ENCODE measurements at places on chromosomes 5 and 9.

DNA sequence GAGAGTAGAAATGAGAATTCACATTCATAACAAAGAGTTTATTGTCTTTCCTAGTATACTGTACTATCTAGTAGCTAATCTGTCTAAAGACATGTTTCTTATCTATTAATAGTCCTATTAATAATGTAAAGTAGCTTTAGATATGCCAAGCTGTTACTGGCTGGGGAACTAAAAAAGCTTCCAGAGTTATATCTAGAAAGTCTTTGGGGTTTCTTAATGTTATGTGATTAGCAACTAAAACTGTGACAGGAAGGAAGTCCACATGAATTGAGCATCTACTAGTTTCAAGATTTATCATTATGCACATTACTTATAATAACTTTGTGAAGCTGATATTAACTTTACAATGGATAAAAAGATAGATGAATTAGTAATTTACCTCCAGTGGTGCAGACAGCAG lies 122.7 kb upstream of the CDKN2B start:
- DNase-seq: no peak

DNA sequence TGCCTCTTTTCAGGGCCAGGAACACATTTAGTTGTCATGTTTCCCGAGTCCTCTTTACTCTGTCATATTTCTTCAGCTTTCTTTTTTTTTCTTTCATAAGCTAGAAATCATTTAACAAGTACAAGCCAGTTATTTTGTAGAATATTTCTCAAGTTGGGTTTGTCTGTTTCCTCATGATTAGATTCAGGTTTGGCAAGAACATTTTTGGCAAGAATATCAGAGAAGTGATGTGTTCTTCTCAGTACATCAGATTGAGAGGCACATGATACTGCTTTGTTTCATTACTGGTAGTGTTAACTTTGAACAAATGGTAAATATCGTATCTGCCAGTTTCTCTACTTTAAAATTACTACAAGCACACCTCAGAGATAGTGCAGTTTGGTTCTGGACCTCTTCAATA lies 45.1 kb downstream of the PCSK5 start:
- DNase-seq: no peak

DNA sequence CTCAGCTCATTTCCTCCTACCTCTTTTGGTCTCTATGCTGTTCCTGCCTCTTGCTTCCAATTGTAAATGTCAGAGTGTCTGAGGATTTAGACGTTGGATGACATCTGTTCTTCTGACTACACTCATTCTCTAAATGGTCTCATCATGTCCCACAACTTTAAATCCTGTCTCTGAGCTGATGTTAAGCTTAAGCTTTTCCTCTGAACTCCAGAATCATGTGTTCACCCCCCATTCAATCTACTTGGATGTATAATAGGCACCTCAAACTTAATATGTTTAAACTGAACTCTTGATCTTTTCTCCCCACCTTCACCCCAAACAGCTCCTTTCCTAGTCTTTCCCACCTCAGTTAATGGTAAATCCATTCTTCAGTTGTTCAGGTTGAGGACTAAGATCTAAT lies 433.6 kb downstream of the CSNK1G3 start:
- no peak for DNase-seq

DNA sequence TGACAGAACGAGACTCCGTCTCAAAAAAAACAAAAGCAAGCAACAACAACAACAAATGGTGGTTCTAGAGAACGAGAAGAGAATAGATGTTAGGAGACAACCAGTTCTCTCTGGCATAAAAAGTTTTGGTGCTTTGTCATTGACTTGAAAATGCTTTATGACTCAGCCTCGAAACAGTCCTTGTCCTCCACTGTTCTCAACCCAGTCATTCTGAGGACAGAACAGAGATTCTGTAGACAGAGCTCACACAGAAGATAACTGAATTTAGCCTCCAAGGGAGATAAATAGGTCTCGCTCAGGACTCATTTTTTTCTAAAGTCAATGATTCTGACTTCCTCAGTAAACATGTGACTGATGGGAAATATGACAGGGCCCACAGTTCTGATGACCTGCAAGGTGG lies 76.0 kb upstream of the FSTL4 start:
- no peak for DNase-seq

- DNase-seq: no peak
Observed at GRCh38 chr9:70883963-70884793, 237.2 kb downstream of the TRPM3 start.

DNA sequence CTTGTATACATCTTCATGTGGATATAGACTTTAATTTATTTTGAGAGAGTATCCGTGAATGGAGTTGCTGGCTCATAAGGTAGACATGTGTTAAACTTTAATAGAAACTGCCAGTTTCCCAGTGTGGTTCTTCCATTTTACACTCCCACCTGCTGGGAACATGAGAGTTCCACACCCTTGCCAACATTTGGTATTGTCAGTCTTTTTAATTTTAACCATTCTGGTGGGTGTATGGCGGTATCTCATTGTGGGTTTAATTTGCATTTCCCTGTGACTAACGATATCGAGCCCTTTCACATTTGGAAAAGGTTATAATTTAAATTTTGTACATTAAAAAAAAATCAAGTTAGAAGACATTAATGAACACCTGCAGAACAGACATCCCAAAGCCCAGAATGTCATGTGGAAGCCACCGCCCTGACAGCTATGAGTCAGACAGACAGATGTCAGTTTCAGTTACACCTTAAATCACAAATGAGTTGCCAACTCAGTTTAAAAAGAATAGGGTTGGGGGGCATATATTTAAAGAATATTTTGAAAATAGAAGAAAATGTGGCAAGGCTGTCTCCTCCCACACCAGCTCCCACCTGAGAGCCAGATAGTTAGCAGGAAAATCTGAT lies 36.9 kb downstream of the ANKRD33B start:
- no peak for DNase-seq

DNA sequence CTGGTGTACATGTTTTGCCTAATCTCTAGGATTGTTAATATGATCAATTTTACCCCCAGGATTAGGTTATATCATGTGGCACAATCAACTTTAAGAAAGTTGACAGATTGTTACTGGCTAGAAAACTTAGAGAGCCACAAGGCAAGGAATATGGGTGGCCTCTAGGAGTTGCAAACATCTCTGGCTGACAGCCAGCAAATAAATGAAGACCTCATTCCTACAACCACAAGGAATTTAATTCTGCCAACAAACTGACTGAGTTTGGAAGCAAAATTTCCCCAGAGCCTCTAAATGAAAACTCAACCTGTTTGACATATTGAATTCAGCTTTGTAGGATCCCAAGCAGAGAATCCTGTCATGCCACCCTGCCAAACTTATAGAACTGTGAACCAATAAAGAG lies 196.4 kb upstream of the PTGER4 start:
- no peak for DNase-seq

DNA sequence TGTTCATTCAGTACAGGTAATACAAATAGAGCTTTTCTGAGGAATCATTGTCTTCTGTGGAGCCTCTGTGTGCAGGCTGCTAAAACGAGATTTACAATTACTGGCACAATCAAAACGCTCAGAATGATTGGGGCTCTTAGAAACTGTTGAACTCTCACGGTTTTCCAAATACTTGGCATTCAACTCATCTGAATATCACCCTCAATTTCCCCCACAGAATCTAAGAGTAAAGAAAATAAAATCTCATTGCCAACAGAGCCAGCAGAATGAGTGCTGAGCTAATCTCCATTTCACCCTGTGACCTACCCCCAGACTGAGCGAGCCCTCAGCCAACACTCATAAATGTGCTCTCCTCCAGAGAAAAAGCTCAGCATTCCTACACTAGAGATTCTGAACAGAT lies 35.3 kb upstream of the TMED7 start:
- peak; percentile 57 for DNase-seq

GRCh38 chr5:154278186-154278585 lies 87.7 kb downstream of the GALNT10 start:
- no peak for DNase-seq

GRCh38 chr9:74147906-74148305 lies 349.2 kb upstream of the RORB start:
- DNase-seq: no peak

- no peak for DNase-seq
Observed at GRCh38 chr9:34493972-34494535, 28.7 kb downstream of the ENHO start.

DNA sequence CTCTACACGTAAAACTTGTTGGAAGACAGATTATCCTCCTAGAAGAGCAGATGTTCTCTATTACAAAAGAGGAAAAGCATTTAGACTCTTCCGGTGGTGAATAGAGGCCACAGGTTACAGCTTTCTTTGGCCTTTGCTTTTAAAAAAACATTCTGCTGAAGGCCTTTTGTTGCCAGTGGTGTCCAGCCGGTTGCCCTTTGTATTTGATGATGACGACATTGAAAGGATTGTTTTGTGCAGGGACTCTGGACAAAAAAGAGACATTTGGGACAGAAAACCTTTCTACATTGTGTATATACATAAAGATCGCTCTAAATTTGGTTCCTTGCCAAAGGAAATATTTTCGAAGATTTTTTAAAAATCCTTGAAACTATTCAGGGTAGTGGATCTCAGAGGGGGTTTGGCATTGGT lies 180.3 kb downstream of the C9orf152 start:
- DNase-seq: peak; percentile 37

GRCh38 chr5:157370967-157371366 lies 89.0 kb upstream of the NIPAL4 start:
- DNase-seq: peak; percentile 1

DNA sequence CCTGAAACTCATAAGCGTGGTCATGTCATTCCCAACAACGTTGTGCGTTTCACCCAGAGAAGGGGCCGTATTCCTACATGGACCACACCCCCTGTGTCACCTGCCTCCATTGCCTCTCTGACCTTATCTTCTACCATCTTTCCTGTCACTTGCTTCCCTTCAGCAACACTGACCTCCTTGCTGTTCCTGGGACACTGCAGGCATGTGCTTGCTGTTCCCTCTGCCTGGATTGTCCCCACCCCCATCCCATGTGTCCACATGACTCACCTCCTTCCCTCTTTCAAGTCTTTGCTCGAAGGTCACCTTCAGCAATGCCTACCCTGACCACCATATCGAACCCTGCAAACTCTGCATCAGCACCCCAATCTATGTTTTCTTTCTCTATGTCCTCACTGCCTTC lies 133.2 kb upstream of the ZNF618 start:
- no peak for DNase-seq

Measured in skin of body (tissue), 3 donors.